Iris pigment epithelial cell (primary cell): ENCODE measurements at places on chromosomes 7 and 10.

- peak; percentile 45 for DNase-seq
Observed at GRCh38 chr7:11786186-11786585, 45.8 kb downstream of the THSD7A start.

DNA sequence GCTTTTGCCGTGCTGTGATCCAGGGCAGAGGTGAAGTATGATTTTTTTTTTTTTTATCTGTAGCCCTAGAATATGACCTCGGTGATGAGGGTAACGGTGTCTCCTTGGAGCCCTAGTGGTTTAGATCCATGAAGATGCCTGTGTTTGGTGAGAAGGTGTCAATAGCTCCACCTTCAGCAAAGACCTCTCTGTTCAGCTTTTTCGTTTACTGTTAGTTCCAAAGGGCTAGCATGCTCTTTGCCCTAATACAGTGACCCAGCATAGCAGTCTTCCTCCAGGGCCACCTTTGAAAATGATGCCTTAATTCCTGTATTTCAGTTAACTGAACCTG is 746 bp upstream of the MRPS16 start:
- no peak for DNase-seq

- DNase-seq: peak; percentile 2
Observed at GRCh38 chr10:26048756-26049155, 114.7 kb downstream of the MYO3A start.

DNA sequence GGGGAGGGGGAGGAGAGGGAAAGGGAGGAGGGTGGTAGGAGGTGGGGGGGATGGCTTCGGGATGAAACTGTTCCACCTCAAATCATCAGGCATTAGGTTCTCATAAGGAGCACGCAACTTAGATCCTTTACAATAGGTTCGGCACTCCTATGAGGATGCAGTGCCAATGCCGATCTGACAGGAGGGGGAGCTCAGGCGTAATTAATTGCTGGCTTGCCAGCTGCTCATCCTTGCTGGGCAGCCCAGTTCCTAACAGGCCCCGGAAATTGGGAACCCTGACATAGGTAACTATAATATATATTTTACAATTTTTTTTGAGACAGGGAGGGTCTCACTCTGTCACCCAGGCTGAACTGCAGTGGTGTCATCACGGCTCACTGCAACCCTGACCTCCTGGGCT is 118.8 kb upstream of the SFMBT2 start:
- DNase-seq: no peak

- no peak for DNase-seq
Observed at GRCh38 chr7:37920305-37920848, at the start of gene EPDR1. Gene EPDR1, plus strand, starts transcription at chr7:37920640. Its CDS starts 300 bp downstream, at chr7:37920940.

GRCh38 chr10:14826076-14826829 is 11.6 kb downstream of the CDNF start:
- DNase-seq: no peak

DNA sequence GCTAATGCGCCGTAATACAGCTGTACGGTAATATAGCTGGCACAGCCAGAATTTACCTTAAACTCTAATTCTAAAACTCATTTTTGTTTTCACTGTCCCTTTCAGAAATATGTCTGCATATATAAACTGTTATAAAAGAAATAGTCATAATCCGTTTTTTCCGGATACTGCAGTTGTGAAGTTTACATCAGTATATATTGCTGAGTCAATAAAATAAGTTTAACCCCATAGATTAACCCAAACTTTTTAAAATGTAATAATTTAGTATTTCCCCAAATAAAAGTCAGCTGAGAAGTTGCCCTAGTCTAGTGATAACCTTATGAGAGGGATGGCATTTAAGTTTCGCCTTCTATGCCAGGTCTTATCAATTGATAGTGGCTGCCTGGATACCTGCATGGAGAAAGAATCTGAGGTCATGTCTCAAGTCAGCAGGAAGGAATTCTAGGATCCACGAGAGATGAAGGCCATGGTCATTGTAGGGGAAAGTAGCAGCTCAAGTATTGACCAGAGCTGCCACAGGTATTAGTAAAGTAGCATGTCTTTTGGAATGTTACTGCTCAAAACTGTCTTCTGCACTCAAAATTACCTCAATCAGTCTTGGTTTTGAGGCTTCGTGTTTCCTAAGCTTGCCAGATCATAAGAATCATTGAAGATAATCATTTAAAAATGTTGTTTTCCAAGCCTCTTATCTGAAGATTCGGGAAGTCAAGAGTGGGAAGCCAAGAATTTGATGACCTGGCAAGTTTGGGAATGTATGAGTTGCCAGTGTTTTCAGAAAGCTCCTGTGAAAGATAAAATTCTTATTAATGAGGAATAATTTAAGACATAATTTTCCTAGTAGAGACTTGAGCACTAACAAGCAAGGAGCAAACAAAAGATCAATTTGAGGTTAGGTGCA is 10.8 kb downstream of the PRPS1L1 start:
- peak; percentile 5 for DNase-seq

DNA sequence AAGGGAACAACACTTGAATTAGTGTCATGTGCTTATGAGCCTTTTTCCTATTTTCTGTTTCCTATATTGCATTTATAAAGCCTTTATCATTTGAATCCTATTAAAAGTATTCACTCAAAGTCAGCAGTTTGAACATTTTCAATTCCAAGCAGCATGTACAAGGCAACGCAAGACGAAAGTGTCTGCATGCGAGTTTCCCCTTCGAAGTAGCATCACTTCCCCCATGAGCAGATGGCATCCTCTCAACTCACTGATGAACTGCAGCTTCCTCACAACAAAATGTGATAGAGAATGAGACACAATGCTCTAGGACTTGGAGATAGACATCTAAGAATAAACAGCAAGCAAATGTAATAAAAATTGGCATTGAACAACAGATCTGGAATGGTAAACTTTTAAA is 270.7 kb downstream of the PRPF18 start:
- no peak for DNase-seq

DNA sequence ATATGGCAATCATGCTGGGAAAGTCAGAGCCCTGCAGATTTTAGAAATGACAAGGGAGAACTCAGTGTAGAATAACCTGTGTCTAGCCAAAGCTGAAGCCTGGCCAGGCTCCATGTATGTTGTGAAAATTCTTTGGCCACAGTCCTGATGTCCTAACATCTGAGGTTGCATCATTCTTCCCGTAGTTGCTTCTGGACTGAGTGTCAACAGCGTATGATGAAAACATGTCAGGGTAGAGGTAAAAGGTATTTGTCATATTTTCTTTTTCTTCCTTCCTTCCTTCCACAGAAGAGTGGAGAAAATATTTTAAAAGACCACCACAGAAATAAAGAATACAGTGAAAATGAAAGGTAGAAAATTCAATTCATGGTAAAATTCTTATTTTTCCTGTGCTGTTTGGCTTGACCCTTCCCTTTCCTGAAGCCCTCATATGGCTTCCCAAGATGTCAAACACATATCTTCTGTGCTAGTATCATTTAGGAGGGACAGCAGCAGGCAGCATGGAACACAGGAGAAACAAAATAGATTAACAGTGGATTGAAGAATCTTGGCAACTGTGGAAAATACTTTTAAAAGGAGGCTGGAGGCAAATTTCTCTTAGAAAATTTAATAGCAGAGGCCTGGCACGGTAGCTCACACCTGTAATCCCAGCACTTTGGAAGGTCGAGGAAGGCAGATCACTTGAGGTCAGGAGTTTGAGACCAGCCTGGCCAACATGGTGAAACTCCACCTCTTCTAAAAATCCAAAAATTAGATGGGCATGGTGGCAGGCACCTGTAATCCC is 18.9 kb upstream of the NRBF2 start:
- peak; percentile 96 for DNase-seq

DNA sequence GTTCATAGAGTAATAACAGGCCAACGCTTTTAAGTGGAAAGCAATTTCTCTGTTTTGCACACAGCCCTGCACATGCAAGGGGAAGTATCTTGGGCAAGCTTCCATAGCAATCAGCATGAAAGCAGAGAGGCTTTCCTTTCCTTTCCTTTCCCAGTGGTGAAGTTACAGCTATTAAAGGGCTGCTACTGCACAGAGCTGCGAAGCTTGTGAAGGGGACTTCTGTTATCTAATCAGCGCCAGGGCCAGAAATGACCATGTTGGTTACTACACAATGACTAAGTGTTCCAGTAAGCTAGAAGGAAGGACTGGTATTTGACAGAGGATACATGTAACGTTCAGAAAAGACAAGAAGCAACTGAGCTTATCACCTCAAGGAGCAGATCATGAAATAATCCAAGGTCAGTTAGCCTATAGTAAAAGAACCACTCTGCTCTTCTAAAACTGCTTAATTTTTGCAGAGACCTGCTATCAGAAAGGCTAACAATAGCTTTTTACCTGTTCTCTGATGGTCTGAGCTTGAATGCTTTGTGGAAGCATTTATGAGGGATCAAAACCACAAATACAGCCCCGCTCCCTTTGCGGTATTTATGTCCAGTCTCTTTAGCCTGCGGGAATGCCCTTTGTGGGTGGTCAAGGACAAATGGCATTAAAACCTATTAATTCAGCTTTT is 45.9 kb downstream of the SGMS1 start:
- DNase-seq: peak; percentile 77

- peak; percentile 22 for DNase-seq
Observed at GRCh38 chr7:34057956-34058355, 152.6 kb downstream of the BMPER start.

DNA sequence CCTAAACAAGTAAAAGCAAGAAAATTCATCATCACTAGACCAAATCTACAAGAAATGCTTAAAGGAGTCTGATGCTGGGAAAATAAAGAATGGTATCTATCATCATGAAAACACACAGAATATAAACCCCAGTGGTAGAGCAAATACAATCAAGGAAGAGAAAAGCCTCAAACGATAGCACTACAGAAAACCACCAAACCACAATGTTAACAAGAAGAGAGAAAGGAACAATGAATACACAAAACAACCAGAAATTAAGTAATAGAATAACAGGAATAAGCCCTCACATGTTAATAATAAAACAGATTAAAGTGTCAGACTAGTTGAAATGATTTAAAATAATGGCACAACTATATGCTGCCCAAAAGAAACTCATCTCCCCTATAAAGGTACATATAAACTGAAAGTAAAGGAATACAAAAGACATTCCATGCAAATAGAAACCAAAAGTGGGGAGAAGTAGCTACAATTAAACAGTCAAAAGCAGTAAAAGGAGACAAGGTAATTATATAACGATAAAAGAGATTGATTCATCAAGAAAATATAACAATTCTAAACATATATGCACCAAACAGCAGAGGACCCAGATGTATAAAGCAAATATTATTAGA is 77.3 kb downstream of the JMJD1C start:
- peak; percentile 68 for DNase-seq

GRCh38 chr7:40192036-40192435 is 57.2 kb downstream of the SUGCT start:
- peak; percentile 80 for DNase-seq
